Endodermal cell (in vitro differentiated cells): ENCODE measurements at places on chromosomes 1 and 21.

GRCh38 chr1:181318022-181318857 is 165.1 kb upstream of the CACNA1E start:
- DNase-seq: peak; percentile 78

GRCh38 chr1:19651141-19651737 is 7.1 kb downstream of the NBL1 start:
- peak; percentile 84 for DNase-seq

- DNase-seq: no peak
Observed at GRCh38 chr1:220182656-220183055, 88.7 kb downstream of the IARS2 start.

DNA sequence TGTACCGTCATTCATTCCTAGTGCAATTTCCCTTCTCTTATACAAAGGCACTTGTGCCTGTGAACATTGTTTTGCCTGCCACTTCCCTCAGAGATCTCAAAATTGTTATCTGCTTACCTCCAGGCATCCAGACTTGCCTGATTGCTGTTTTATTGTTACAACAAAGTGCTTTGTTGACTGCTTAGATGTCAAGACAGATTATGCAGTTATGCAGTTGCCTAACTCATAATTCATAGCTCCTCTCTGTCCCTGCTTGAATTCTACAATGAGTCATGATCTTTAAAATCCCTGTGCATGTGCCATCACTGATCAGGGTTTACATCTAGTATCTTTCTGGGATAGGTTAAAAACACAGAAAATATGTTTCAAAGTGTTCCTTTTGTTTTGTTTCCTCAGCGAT is 24.5 kb downstream of the CXADR start:
- no peak for DNase-seq

- DNase-seq: peak; percentile 98
Observed at GRCh38 chr1:61043010-61043820, 39.1 kb upstream of the NFIA start.

- peak; percentile 92 for DNase-seq
Observed at GRCh38 chr1:22121421-22121911, 21.4 kb downstream of the WNT4 start.
